Panc1 (cell line): ENCODE measurements at places on chromosomes 7 and 10. TPM values are rescaled to one million over a fixed set of nuclear protein-coding genes. Genes with fewer than 3 reads are reported as not detected.

GRCh38 chr10:85914720-85915119, 451.9 kb downstream of the GRID1 start:
- DNase-seq = no peak

DNA sequence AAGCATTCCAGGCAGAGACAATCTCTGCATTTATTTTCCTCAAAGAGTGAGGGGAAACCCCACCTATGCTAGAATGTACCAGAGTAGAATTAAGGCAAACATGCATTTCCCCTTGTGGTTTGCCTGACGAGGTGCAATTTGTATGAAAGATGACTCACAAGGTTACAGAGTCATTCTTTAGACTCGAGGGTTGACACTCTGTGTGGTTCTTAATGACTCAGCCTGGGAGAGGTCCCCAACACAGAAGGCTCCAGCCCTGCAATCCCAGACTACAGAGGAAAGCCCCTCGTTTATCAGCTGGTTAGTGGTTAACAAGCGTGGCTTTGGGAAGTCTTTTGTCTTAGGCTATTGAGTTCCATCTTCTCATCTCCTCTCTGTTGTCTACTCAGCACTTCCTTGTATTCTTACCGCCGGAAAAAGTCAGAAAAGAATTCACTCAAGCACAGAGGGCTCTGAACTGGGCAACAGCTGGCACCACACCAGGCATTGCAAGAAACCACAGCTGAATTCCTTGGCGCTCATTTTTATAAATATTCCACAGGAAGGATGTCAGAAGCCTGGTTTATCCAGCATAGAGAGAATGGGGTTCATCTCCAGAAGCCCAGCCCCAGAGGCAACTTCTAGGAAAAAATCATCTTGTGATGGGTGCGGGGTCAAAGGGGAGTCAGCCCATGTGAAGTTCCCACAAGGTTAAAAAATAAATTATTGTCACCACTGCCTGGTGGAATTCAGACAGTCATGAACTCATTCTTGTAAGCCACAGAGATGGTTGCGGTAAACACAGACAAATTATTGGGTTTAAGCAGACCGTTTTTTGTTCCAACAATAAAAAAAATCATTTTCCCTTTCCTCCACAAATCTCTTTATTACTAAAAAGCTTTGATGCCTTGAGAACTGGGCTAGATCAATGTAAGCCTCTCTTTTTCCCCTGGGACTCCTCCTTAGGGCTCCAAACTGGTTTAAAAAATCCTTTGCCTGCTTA, 24.5 kb upstream of the SVIL start:
- peak; percentile 94 for DNase-seq

DNA sequence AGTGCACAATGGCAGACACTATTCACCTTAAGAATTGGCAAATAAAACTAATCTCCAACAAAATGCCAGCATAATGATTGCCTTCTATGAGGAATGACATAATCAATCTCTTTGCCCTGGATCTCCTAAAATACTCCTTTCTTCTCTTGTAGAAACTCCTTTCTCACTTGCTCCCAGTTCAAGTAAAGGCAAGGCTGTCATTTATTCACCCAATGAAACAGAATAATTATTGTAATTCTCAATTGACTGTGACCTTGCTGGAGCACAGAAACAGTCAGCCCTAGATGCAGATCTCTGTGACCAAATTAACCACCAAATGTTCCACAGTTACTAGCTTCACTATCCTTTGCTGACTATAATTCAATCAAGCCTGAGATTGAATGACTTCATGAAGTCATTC, 99.3 kb downstream of the SEMA3C start:
- DNase-seq = no peak

- no peak for DNase-seq
Observed at GRCh38 chr7:79403451-79403850, 50.0 kb downstream of the MAGI2 start.

- DNase-seq = no peak
Observed at GRCh38 chr7:132084776-132085388, 491.4 kb downstream of the PLXNA4 start.

GRCh38 chr7:149772241-149772955, 990 bp downstream of the ZNF467 start:
- DNase-seq = no peak

DNA sequence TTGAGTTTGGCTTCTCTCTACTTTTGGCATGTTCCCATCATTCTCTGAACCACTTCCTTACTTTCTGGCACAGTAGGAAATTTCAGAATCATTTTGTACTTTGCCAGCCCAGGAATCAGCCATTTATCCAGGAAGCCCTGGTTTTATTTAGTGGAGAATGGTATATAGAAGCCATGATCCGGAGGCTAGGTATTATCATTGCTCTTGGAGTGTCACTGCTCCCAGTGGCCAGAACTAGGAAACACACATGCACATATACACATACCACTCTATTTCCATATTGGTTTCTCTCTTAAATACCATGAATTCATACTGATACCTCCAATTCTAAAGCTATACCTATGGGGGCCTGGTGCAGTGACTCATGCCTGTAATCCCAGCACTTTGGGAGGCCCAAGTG, 36.3 kb downstream of the SUFU start:
- DNase-seq = no peak

- DNase-seq = no peak
Observed at GRCh38 chr7:132149436-132150304, 426.6 kb downstream of the PLXNA4 start.

GRCh38 chr10:102916173-102916572, 1.9 kb upstream of the CNNM2 start:
- no peak for DNase-seq

GRCh38 chr10:110008518-110009339, 945 bp downstream of the ADD3 start:
- no peak for DNase-seq

GRCh38 chr7:14937581-14937980, 35.0 kb upstream of the DGKB start:
- no peak for DNase-seq

- no peak for DNase-seq
Observed at GRCh38 chr10:60439641-60440040, 50.0 kb upstream of the ANK3 start.

DNA sequence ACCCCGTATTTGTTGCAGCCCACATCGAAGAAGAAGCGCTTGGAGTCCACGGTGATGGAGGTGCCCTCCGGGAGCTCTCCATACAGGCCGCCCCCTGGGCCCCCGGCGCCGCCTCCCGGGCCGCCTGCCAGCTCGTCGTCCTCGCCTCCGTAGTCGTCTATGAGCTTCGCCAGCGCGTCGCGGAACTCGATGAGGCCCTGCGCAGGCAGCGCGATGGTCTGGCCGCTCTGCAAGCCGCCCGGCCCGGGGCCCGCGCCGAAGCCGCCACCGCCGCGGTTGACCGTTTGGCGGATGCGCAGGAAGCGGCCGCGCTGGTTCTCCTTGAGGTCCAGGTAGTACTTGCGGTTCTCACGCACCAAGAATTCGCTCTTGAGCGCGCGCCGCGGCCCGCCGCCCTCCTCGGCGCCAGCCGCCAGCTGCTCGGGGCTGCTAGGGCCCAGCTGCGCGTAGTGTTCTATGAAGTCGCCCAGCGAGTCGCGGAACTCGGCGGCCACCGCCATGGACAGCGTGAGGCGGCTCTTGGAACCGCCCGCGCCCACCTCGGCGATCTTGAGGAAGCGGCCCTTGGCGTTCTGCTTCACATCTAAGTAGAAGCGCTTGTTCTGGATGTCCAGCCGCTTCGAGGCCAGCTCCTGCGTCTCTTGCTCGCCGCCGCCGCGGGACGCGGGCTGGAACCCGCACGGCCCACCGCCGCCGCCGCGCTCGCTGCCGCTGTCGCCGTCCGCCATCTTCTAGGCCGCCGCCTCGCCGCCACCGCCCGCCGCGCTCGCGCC, 523 bp downstream of the PURB start:
- DNase-seq = no peak

DNA sequence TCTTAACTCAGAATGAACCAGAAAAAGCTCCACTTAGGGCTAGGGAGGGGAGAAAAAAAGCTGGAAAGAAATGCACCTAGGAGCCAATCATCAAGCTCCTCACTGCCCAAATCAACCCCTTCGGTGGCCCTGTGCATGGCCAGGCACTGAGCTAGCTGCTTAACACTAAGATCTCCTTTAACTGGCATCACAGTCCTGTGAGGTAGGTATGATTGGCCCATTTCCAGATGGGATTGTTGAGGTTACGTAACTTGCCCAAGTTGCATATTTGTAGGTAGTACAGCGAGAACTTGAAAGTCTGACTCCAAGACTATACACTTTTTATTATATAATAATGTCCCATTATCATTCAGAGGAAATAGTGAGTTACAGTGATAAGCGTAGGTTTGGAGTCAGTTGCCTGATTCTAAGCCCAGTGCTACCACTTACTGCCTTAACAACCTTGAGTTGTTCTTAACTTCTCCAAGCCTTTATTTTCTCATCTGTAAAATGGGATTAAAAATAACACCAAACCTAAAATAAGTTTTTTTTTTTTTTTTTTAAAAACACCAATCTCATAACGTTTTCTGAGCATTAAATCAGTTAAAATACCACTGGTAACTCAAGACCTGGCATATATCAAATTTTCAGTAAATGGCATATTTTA, 37.2 kb upstream of the ACSL5 start:
- no peak for DNase-seq

GRCh38 chr7:151251328-151251688, 2.8 kb upstream of the SMARCD3 start:
- no peak for DNase-seq

DNA sequence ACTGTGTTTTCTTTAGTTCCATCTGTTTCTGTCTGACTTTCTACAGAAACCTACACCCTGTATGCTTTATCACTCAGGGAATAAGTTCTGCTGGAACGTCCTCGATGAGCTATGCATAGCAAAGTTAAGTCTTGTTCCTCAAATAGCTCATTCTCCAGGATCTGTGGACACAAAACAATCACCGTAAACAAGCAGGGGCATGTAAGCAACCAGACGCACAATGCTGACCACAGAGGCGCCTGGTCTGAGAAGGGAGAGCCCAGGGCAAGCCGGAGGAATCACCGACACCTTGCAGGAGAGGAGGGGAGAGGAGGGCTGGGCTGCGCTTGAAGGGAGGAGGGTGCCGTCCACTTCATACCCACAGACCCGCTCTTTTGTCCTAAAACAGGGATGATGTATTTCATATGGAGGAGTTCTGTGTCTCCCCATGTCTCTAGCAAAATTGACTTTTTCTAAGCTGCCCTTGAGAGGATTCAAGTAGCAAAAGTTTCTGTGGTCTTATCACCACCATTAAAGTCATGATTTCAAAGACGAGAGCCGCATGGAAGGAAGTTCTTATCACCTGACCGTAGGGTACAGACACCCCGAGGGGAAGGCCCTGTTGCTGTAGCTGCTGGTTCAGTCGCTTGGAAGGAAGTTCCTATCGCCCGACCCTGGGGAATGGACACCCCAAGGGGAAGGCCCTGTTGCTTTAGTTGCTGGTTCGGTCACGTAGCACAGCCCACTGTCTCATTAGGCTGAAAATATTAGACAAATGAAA, 14.3 kb downstream of the CALML3 start:
- DNase-seq = no peak

DNA sequence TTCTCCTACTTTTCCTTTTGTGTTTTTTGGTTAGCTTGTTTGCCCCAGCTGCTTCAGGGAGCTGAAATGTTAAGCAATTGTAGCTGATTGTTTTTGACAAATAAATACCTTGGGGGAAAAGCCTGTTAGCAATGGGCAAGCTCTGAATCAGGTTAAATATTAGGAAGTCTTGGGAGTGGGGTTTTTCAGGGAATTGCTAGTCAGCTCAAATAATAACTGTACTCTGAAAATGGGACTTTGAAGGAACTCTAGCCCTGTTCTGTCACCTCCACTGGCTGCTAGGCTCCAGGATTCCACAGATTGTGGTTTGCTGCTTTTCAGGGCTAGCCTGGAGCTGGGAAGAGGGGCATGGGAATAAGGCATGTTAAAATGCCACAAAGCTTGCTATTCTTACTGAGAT, 39.5 kb downstream of the ADK start:
- no peak for DNase-seq

DNA sequence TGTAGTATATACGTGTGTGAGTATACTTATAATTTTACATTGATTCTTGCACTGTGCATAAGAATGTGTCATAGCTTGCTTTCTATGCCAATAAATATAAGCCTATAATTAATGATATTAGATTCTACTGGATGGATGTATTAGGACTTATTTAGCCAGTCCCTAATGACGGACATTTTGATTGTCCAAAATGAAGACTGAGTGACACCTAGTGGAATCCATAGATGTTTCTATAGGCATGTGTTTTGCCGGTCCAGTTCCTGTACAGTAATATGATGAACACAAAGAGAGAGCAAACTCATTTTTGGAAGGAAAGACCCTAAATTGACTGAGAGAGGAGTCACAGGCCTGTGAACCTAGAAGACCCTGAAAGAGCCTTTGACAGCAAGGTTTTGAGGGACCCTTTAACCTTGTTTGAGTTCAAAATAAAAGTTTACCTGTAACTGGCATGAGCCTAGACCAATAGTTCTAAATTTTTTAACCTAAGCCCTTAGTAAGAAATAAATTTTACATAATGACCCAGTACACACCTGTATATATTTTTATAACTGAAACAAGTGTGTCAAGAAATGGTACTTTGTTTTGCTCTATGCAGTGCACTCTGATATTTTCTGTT, 42.4 kb upstream of the AGBL3 start:
- peak; percentile 52 for DNase-seq

GRCh38 chr7:134669388-134669787, 22.7 kb downstream of the BPGM start:
- no peak for DNase-seq

- no peak for DNase-seq
Observed at GRCh38 chr7:68994841-68995240, 603.4 kb upstream of the AUTS2 start.

GRCh38 chr10:64156166-64156565, 635.0 kb downstream of the REEP3 start:
- no peak for DNase-seq

The CALML3 gene
- not detected for total RNA-seq

The SLC18A2 gene
- not detected for total RNA-seq

The SPDYE11 gene
- total RNA-seq = not detected

The TAS2R4 gene
- 0.57 TPM for total RNA-seq

The NOLC1 gene
- total RNA-seq = 182 TPM

The GPR22 gene
- not detected for total RNA-seq

The RADIL gene
- 1.3 TPM for total RNA-seq

The EBLN1 gene
- total RNA-seq = not detected
